ENCODE measurements at places on chromosomes 3 and 15.
A peak's percentile ranks its signal among the peaks of the same experiment; 100 is the strongest.

- no peak for DNase-seq
Observed at GRCh38 chr3:71384837-71385716, 198.5 kb downstream of the FOXP1 start.

DNA sequence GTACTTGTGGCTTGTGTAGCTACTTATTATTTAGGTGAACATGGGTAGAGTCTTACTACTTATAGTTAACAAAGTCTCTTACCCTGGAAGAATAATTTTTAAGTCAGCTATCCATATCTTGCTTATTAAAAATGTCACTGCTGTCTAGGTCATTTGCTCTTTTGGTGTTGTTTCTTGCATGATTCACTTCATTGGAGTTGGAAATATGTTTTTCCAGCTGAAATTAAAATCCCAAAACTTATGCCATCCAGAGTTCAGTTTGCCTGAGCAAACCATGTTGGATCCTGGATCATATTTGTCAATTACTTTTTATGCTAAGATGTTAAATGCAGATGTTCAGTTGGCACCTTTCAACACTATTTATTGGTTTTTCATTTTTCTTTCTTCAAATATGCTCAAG is 421.0 kb upstream of the RBMS3 start:
- DNase-seq: no peak

DNA sequence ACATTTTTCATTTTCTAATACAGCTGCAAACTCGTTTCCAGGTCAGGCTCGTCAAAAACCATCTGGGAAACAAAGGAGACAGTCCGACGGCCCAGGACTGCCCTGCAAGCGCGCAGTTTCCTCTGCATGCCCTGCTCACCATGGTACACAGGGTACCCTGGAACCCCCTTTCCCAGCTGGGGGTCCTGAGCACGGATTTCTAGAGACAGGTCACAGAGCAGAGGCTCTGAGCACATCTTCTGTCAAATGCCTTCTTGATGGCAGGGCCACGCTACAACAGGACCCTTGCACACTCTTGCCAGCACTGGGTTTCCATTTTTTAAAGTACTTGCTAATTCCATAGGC is 8.1 kb downstream of the ZXDC start:
- DNase-seq: no peak

DNA sequence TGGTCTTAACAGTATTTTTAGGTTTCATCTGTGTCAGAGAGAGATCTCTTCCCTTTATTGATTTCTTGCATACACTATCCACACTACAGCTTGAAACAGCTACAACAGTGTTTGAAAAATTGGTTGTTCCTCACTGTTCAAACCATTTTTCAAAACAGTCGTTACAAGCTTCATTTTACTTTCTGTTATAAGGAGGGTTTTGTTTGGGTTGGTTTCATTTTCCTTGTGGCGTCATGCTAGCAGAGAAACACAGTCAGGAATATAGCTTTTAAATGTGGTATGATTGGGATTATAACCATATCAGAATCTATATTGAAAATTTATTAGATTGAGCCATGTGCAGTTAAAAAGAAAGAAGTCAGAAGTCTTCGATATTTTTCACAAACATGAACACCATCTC is 400.6 kb downstream of the ZBTB20 start:
- no peak for DNase-seq

DNA sequence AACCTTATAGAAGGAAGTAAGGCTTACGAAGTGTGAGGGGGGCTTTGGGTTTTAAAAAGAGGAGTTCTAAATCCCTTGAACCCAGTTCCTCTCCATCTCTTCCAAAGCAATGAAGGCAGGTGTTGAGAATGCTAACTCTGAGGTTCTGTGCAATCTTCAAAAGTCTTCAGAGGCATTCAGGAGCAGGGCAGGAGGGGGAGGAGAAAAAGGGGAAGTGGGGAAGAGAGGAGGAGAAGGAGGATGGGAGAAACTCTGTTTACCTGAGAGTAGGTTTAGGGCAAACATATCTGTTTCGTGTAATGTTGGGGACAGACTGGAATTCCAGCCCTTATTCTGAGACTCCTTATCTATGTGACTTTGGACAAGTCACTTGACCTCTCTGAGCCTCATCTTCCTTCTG is 36.9 kb downstream of the FAM3D start:
- no peak for DNase-seq

DNA sequence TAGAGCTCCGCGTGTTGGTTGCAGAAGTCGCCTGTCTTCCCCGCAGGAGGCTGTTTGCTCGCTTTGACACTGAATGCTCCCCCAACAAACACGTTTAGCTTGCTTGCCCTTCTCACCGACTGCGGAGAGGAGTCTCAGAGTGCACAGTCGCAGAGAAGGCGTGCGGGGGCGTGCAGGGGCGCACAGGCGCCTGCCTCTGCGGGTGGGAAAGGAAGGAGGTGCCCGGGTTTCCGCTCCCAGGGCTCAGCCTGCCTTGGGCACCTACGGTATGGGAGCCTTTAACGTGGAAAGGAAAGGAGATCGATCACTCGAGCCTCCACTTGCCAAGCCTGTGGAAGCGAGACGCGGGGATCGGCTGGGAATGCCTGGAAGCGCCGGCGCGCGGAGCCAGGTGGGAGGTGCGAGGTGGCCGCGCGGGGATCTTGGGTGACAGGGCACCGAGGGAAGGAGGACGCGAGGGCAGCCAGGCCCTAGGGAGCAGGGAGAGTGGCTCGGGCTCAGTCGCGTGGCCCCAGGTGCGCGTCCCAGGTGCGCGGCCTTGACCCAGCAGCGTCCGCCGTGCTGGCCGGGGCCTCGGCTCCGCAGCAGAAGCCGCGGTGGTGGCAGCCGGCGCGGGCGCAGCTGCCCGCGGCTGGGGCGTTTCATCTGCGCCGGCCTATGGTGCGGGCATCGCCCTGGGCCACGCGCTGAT is at the start of gene FAN1:
TSS of gene FAN1 (plus strand) at position 419 of the 691 bp plus-strand sequence. CDS start 749 bp downstream, outside the sequence.
- peak; percentile 67 for DNase-seq

DNA sequence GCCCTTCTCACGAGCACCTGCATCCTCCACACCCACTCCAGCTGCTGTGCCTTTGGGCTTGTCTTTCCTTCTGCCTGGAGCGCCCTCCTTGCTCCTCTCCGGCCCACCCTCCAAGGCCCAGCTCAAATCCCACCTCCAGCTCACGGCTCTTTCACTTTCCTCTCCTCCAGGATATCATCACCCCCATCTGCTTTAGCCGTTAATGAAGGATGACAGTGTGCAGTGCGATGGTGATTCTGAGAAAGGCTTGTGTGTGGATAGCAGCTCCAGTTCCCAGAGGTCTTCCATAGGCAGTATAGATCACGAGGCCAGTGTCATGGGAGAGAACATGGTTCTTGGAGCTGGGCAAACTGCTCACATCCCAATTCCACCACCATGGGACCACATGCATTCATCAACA is 237.4 kb downstream of the TLE3 start:
- no peak for DNase-seq

- no peak for DNase-seq
Observed at GRCh38 chr15:86203462-86203861, 123.8 kb downstream of the AGBL1 start.

DNA sequence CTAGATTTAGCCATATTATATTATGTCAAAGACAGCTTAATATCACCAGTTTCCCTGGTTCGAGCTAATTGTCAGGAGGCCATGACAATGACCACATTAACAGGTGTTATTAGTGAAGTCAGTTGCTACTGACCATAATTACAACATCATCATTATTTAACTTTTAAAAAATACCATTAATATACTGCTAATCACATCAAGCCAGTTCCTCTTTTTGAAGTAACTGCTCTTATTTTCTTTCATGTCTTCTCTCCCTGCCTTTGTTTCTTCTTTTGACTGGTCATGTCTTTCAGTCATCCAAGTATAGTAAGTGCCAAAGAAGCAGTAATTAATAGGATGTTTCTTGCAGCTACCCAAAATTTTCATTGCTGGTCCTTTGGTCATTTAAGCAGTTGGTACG is 61.6 kb downstream of the CMSS1 start:
- no peak for DNase-seq

DNA sequence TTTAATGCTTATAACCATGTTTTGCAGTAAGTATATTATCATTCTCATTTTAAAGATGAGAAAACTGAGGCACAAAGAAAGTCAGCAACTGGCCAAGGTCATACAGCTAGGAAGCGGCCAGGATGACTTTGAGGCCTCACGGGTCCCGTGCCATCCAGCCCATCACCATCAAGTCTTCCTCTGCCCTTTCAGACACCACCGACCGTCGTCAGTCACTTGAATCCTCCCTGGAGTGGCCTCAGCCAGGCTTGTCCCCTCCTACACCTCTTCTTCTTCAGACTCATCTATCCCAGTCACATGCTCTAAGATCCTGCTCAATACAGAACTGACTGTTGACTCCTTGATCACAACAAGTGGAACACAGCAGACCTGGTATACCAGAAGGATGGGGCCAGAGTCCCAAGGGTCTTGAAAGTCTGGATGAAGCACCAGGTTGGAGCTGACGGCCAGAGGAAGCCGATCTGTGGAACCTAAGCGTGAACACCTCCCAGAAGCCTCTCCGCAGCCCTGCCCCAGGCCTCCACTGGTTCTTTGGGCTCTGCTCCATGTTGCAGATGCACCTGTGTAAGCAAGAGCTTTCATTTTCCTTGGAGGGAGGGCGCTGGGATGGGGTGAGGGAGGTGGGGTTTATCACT is 22.1 kb downstream of the ITGA11 start:
- no peak for DNase-seq

DNA sequence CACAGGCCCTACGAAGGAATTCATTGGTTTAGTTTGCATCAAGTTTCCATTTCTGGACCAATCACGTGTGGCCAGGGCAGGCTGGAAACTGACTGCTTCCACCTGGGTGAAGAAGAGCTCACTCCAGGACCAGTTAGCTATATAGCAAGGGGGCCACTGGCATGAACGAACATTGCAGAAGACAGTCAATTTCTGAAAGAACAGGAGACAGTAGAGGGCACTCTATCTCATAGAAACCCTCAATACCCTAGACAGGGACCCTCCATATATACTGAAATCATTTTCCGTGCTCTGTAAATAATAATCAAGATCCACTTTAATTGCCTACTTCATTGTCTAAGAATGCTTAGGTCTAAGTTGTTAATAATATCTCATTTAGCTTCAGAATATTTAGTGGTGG is 215.6 kb downstream of the CADPS start:
- DNase-seq: no peak
